ENCODE measurements at places on chromosomes 7 and 10.

- no peak for DNase-seq
Observed at GRCh38 chr10:116274064-116274904, 1.3 kb upstream of the GFRA1 start.

DNA sequence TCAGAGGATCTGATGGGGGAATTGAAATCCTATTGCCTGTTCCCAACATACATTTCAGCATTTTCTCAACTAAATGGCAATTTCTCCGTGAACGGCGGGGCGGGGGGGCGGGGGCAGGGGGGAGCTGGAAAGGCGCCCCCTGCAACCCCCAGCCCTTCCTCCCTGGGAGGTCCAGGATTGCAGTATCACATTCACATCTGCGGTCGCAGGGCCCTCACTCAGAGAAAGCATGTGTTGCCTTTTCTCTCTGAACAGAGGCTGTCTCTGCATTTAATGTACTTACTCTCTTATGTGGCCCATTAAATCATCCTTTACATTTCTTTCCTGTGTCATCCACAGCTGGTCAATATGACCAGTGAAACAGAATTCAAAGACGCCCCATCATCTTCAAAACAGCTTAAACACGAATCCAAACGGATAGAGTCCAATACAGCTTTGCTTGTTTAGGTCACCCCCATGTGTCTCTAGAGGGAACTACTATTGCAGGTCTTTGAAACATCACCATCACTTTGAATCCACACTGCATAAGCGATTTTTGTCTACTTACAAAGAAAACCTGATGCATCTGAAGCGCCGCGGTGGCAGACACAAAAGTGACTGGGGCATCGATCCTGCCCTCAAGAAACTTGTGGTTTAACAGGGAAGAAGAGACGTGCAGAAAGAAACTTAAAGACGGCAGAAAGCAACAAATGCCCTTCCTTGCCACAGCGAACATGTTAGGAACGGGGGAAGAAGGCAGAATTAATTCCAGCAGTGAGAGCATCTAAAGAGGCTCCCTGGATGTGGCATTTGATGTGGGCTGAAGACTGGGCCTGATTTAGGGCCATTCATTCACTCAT lies 17.0 kb upstream of the ECHDC3 start:
- DNase-seq, result no peak

DNA sequence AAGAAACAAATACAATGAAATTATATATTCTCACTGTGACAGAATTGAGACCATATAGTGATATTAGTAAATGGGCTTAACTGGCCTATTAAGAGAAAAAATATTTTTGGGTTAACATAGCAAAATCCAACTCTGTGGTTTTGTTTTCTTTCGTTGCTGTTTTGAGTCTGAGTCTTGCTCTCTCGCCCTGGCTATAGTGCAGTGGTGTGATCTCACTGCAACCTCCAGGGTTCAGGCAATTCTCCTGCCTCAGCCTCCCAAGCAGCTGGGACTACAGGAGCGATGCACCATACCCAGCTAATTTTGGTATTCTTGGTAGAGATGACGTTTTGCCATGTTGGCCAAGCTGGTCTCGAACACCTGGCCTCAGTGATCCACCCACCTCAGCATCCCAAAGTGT lies 15.3 kb downstream of the TRIM24 start:
- DNase-seq, result no peak

- DNase-seq, result no peak
Observed at GRCh38 chr7:148289630-148290029, 300.9 kb upstream of the C7orf33 start.

GRCh38 chr7:123343611-123344010 lies 143.8 kb upstream of the SLC13A1 start:
- no peak for DNase-seq

GRCh38 chr7:155752756-155753445 lies 59.4 kb downstream of the SHH start:
- no peak for DNase-seq

- no peak for DNase-seq
Observed at GRCh38 chr7:117062300-117062699, 109.0 kb downstream of the ST7 start.

DNA sequence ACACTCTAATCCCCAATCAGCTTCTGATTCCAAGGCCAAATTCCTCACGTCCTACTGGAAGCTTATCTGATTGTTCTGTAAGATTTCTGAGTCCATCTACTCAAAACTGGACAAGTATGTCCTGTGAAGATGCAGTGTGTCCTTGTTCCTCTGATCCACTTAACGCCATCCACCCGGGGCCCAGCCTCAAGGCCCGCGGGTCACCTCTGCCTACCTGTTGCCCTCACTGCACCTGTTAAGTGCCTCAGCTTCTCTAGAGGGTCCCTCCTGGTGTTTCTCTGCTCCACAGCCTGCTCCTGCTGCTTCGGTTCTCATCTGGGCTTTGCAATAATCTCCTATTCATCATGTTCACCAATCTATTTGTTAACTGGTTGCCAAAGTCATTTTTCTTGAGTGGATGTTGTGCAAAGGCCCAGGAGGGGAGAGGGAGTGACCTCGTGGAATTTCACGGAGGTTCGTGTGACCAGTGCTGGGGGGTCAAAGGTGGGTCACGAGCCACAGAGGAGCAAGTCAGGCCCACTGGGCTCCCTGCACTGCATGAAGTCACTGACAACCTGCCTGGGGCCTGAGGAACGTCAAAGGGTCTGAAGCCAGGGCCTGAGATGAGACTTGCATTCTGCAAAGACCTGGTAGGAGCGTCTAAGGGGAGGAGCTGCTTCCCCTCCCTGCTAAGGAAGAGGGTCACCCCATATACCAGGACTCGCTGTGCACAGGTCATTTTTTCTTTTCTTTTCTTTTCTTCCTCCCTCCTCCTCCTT lies 338.1 kb downstream of the WDR37 start:
- DNase-seq, result no peak

GRCh38 chr10:116170815-116171250 lies 102.2 kb downstream of the GFRA1 start:
- DNase-seq, result no peak

DNA sequence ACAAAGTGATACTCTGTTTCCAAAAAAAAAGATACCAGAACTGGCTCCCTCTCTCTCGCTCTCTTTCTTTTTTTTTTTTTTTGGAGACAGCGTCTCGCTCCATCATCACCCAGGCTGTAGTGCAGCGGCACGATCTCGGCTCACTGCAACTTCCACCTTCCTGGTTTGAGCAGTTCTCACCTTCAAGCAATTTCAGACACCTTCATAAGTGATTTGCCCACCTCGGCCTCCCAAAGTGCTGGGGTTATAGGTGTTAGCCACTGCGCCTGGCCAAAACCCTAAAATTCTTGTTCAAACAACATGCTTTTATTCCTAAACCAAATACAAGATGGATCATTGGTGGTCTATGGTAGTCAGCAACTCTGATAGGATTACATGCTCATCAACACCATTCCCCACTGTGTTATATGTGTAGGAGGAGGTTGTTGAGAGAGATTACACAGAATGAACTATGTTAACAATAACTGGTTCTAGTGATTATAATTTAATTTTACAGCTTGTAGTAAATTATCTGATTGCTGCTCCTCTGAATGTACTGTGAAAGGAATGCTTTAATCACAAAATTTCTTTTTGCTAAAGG lies 15.5 kb downstream of the ACBD5 start:
- no peak for DNase-seq

- DNase-seq, result no peak
Observed at GRCh38 chr10:34147641-34148304, 667.3 kb downstream of the PARD3 start.

GRCh38 chr7:81790120-81790500 lies 20.3 kb upstream of the HGF start:
- DNase-seq, result no peak

GRCh38 chr7:127512663-127513062 lies 72.7 kb downstream of the GCC1 start:
- no peak for DNase-seq

DNA sequence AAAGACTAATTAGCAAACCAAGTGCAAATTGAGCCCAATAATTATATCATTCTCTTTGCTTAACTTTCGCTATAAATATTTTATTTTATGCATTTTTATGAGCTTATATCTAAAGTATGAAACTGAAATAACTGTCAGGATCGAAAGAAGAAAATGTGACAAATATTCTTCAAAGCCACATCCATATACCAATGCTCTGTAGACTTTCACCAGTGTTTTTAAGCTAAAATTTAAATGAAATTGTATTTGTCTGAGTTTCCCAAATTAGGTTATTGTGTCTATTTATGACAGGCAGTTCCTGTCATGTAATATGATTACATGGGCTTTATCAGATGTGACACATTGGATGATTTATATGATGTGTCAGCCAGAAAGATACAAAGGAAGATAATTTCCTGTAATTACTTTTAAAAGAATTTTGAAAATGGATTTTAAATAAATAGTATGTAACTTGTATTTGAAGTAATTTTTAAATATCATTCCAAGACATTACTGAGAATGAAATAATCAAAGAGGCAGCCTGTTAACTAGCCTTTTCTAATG lies 317.9 kb upstream of the KLF6 start:
- no peak for DNase-seq

- DNase-seq, result no peak
Observed at GRCh38 chr7:31095286-31096197, 43.4 kb downstream of the ADCYAP1R1 start.

DNA sequence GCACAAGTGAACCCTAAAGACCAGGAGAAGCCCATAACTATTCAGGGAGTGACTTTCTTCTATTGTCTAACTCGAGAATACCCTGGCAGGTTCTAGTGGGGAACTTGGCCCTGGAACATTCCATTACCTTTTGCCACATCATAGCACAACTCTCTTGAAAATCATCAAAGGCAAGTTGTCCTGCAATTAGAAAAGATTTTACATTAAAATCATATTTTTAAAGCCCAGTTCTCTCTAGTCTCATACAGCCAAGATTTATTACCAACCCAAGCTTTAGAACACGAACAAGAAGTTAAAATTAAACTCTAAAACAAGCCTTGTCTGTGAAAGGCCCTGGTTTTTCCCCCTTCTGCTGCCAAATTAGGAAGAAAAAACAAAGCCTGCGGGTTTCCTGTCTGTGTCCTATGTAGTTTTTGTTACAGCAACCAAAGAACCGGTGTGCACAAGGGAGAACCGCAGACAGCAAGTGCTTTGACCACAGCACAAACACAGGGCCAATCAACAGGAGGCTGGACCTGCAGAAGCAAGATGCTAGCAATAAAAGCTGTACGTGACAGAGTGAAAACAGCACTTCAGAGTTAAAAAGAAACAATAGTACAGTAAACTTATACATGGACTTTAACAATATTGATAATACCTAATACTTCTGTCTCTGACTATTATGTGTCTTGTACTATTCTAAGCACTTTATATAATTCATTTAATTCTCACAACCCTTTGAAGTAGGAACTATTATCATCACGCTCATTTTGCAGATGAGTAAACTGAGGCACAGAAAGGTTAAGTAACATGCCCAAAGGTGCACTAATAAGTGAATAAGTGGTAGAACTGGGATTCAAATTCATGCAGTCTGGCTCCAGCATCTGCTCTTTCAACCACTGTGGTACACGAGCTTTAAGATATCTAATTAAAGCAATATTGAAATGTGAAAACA lies 65.8 kb downstream of the STK17A start:
- DNase-seq, result no peak

DNA sequence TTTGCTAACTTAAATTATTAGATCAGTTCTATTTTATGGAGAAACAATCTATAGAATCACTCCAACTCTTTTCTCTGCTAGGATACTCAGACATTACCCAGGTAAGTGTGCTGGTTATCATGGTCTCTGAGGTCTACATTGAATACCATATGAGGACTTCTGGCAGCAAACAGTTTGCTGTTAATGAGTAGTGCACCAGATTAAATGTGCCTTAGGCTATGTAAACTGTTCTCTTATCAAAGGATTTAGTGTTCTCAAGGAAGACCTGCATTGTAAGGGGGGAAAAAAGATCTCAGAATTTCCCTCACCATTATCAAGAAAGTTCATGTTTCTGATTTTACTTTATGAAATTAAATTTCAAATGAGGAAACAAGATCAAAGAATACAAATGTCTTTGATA lies 107.5 kb downstream of the ITGB8 start:
- DNase-seq, result no peak

- no peak for DNase-seq
Observed at GRCh38 chr10:94174838-94175237, 181.1 kb downstream of the PLCE1 start.

GRCh38 chr7:102891693-102892261 lies 21.0 kb upstream of the LRRC17 start:
- no peak for DNase-seq

- DNase-seq, result no peak
Observed at GRCh38 chr10:62636825-62637248, 167.7 kb upstream of the ADO start.

DNA sequence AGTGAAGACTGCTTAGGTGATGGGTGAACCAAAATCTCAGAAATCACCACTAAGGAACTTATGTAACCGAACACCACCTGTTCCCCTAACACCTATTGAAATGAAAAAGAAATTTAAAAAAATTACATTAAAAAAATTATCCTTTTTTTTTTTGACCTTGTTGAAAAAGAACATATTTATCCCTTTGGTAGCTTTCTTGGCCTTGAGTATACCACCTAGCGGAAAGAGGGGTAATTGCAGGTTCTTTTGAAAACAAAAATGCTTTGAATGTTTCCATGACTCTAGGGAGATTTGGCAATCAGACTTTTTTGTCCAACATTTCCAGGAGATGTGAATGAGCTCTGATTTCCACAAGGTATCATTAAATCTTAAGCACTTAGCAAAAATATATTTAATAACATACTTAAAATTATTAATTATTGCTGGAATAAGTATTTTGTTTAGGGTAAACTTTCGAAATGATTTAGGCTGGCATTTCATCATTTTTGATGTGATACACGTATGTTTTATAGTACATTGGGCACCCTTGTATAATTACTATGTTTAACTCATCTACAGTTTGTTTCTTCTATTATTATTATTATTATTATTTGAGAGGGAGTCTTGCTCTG lies 47.0 kb upstream of the ELMO1 start:
- no peak for DNase-seq

DNA sequence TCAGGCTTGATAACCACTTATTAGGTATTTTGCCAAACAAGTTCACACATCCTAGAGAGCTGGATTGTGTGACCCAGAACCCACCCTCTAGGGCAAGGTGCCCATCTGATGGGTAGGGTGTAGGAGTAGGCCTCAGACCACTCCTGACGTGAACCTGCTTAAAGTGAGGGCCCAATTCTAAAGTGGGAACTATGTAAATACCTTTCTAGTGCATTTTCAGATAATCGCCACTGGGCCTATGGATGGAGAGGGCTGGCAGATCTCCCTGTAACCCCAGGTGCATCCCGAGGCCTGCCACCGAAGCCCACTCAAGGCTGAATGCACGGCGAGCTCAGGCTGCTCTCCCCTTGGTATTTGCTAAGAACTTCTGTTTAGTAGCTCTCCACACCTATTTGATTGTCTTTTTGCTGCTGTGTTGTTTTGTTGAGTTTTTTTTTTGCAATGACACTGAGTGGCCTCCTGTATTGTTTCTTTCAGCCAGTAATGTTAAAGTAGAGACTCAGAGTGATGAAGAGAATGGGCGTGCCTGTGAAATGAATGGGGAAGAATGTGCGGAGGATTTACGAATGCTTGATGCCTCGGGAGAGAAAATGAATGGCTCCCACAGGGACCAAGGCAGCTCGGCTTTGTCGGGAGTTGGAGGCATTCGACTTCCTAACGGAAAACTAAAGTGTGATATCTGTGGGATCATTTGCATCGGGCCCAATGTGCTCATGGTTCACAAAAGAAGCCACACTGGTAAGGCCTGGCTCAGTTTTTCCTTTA lies 71.7 kb downstream of the IKZF1 start:
- no peak for DNase-seq

Data from activated CD8-positive, alpha-beta memory T cell treated with anti-CD3 and anti-CD28 coated beads for 48 hours (primary cell).